ENCODE measurements at places on chromosomes 2 and 18.

- DNase-seq: no peak
Observed at GRCh38 chr2:16167870-16168426, 227.6 kb downstream of the MYCN start.

- no peak for DNase-seq
Observed at GRCh38 chr2:190663839-190664238, 15.0 kb downstream of the NAB1 start.

DNA sequence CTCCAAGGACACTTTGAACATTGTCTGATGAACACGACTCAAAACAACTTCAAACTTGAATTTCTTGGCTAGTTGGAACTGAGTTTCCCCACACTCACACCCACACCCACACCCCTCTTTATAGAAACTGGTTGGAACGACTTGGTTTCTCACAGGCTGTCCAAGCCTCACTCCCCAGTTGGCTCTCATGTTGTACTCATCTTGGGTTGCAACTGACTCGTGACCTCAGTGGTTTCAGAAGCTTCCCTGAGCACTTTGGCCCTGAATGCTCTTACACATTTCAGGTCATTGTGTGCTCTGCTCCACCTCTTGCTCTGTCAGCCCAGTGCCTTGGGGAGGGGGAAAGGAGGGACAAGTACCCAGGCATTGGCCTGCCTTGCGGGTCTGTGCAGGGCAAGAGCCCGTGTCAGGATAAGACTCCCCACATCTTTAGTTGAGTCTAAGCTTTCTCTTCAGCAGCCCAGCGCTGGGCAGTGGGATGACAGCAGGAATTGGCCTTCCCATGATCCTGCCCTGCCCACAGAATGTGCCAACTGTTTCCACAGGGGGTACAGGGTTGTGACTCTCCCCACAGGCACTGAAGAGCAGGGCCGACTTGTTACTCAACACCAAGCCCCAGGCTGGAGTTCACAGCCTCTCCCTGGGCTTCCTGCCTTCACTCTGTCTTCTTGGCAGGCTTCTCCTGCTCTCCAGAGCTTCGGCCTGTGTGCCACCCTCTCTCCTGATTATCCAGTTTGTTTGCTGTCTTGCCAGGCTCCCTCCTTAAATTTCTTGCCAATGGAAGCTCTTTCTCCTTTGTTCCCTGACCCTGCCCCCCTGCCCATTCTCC lies 104.6 kb downstream of the RTN4 start:
- no peak for DNase-seq

DNA sequence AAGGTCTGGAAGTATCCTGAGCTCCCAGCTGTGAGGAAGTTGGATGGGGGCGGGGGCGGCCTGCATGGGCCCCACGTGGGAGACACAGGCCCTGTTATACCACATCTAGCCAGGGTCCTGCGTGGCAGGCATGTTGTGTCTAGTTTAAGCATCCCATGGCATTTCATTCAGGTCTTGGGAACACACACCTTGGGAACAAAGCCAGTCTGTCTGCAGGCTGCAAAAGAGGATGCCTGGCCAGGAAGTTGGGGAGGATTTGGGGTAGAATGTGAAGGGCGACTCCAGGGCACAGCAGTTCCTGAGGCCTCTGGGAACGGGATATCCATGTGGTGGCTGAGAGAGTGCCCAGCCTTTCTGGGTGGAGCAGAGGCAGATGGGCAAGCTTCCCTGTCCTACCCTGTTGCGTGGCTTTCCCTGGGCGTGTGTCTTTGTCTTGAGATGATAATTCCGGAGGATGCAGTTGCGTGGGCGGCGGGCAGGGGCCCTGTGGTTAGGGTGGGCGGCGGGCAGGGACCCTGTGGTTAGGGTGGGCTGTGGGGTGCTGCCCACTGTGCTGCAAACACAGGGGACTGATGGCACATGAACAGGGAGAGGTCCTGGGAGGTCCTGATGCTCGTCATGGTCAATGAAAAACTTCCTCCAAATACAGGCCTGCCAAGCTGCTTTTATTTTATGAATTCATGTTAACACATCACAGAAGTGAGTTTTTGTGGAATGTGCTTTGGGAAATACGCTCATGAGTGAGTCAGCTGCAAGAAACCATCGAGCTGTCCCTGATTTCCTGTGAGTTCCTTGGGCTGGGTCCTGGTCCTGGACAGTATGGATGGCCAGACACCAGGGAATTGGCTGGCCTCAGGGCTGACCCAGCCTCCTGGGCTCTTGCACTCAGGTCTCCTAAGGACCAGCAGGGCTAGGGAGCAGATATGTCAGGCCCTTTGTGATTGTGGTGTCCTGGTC lies 90.0 kb upstream of the HS6ST1 start:
- DNase-seq: peak; percentile 41
